Left ventricle myocardium inferior (tissue), 1 donor: ENCODE measurements at places on chromosomes 2 and 18. TPM values are rescaled to one million over a fixed set of nuclear protein-coding genes. Genes with fewer than 3 reads are reported as not detected.

GRCh38 chr2:40178171-40178778 is 273.6 kb downstream of the SLC8A1 start:
- no peak for DNase-seq

DNA sequence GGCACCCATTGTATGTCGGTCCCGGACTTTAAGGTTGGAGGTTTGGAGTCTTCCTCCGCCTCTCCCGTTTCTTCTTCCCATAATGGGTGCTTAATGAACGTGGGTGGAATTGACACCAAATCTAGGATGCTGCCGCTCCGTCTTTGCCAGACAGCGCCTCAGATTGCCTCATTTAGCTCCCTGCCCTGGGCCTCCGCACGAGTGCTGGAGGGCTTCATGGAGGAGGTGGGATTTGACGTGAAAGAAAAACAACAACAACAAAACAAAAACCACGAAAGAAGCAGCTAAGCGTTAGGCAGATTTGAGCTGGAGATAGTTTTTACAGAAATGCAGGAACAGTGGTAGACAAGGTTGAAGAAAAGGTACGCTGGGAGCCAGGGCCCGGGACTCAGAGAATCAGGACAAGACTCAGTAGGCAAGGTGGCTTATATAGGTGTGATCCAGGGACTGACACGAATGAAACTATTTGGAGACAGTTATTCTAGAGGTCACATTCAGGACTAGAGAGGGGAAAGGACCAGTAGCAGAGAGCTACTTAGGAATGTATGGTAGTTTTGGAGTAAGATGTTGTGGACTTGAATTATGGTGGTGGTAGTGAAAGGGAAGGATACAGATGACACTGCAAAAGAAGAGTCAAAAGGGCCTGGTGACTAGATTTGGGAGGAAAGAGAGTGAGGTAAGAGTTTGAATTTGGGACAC is 605 bp downstream of the ZNF2 start:
- DNase-seq: no peak

Gene SCG2
- 0.19 TPM for total RNA-seq

DNA sequence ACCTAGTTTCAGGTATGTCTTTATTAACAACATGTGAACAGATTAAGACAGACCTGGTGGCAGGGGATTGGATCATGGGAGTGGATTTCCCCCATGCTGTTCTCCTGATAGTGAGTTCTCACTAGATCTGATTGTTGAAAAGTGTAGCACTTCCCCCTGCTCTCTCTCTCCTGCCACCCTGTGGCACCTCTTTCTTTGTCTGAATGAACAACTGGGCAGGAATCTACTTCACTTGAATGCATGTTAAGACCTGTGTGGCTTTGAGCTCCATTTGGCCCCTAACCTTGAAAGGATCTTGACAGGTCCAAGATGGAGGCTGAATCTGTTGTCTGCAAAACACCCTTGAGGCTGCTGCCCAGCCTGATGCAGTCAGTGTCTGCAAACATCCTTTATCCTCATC is 194.4 kb downstream of the RNF144A start:
- DNase-seq: no peak

GRCh38 chr2:205066081-205066480 is 520.8 kb downstream of the PARD3B start:
- no peak for DNase-seq
